ENCODE measurements at places on chromosomes 13 and 19. TPM values are rescaled to one million over a fixed set of nuclear protein-coding genes. Genes with fewer than 3 reads are reported as not detected.

Gene CCL25
- polyA plus RNA-seq = not detected

DNA sequence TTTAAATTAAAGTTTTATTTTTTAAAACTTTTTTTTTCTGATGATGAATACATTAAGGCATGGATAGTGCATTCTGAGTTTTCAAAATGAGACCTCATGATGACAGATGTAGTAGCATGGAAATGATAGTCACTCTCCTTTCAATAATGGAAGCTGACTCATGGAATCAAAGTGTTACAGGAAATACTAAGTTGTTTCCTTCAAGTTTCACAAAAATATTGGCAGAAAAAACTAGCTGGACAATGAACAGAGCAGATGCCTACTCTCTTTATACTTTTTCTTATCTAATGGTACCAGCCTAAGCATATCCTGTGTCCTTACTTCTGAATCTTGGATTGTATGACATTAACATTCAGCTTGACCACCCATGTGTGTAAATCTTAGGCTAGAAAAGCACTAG is 1337.3 kb downstream of the PCDH9 start:
- no peak overlapping the region for H3K27ac ChIP-seq
- H3K36me3 ChIP-seq = no peaks in the 10 kb centered on the region
- no peaks in the 10 kb centered on the region for H3K27me3 ChIP-seq
- H3K4me1 ChIP-seq = no peaks in the 10 kb centered on the region

Gene CGB3
- not detected for polyA plus RNA-seq

- H3K4me3 ChIP-seq = no peak overlapping the region
- H3K27ac ChIP-seq = no peak overlapping the region
- peaks cover 9% of the 10 kb centered on the region for H3K4me1 ChIP-seq
- H3K36me3 ChIP-seq = no peaks in the 10 kb centered on the region
- no peaks in the 10 kb centered on the region for H3K27me3 ChIP-seq
Observed at GRCh38 chr13:73451221-73452029, 392.6 kb downstream of the KLF5 start.

GRCh38 chr19:47697863-47698609 is 15.2 kb upstream of the EHD2 start:
- no peaks in the 10 kb centered on the region for H3K27me3 ChIP-seq
- H3K4me1 ChIP-seq = peaks cover 2% of the 10 kb centered on the region
- DNase-seq = no peak
- H3K27ac ChIP-seq = no peak overlapping the region
- no peak overlapping the region for H3K4me3 ChIP-seq
- peaks cover 12% of the 10 kb centered on the region for H3K36me3 ChIP-seq

- peaks cover 41% of the 10 kb centered on the region for H3K4me1 ChIP-seq
- H3K27ac ChIP-seq = peak overlapping the region; percentile 98
- peak overlapping the region; percentile 56 for H3K4me3 ChIP-seq
- H3K36me3 ChIP-seq = peaks cover 12% of the 10 kb centered on the region
Observed at GRCh38 chr13:98484289-98485219, 92.4 kb downstream of the STK24 start.

Gene CELF5
- polyA plus RNA-seq = 0.04 TPM

- no peak overlapping the region for H3K4me3 ChIP-seq
- H3K27ac ChIP-seq = no peak overlapping the region
- H3K27me3 ChIP-seq = no peaks in the 10 kb centered on the region
- no peak for DNase-seq
Observed at GRCh38 chr13:78168981-78169380, 250.3 kb upstream of the EDNRB start.

Data from keratinocyte (primary cell).